GM13977 (cell line): ENCODE measurements at places on chromosomes 2 and 18.

GRCh38 chr2:55952415-55952814 lies 28.8 kb upstream of the EFEMP1 start:
- DNase-seq: no peak

GRCh38 chr2:24362253-24362652 lies 1.9 kb upstream of the ITSN2 start:
- no peak for DNase-seq

GRCh38 chr2:62744603-62745002 lies 39.1 kb downstream of the EHBP1 start:
- DNase-seq: no peak

DNA sequence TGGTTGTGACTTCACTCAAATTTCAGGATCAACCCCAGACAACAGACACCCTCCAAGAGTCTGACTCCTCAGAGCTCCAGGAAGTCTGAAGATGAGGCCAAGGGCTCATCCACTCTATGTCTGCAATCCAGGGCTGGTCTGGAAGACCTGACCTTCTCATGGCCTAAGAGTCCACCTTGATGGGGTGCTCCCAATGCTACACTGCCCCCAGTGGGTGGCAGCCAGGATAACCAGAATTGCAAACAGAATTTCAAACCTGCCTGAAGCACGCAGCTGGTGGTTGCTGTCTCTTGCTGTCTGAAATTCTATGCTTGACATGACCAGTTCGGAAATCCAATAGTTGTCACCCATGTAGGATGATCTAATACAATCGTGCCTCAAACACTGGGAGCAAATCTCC lies 96.0 kb downstream of the UXS1 start:
- no peak for DNase-seq

DNA sequence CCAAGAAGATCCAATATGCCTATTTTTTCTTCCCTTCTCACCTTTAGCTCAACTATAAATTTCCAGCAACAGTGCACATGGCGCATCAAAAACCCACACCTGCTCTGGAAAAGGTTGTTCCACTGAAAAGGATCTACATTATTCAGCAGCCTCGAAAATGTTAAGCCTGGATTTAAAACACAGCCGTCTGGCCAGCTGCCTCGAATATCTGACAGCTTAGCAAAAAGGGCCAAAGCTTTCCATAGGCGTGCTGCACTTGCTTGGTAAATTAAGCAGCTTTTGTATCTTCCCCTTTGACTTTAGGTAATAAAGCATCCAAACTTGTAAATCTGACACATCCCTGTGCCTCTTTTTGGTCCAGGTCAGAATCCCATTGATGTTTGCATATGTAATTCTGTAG lies 20.5 kb downstream of the DAPL1 start:
- no peak for DNase-seq

DNA sequence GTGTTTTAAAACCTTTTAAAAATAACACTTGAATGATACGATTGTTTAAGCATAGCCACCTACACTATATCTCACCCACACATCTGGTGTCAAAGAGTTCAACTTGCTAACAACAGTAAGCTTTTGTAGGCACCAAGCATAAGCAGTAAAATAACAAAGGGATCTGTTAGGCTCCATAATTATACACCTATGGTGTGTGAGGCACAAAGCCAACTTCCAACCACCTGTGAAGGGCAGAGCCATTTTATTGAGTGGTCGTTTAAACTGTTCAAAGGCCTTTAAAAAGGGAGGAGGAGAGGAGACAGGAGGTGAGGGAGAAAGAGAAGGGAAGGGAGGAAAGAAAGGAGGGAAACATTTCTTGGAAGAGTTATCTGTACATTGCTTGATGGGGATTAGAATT lies 27.9 kb downstream of the NEMP2 start:
- no peak for DNase-seq

DNA sequence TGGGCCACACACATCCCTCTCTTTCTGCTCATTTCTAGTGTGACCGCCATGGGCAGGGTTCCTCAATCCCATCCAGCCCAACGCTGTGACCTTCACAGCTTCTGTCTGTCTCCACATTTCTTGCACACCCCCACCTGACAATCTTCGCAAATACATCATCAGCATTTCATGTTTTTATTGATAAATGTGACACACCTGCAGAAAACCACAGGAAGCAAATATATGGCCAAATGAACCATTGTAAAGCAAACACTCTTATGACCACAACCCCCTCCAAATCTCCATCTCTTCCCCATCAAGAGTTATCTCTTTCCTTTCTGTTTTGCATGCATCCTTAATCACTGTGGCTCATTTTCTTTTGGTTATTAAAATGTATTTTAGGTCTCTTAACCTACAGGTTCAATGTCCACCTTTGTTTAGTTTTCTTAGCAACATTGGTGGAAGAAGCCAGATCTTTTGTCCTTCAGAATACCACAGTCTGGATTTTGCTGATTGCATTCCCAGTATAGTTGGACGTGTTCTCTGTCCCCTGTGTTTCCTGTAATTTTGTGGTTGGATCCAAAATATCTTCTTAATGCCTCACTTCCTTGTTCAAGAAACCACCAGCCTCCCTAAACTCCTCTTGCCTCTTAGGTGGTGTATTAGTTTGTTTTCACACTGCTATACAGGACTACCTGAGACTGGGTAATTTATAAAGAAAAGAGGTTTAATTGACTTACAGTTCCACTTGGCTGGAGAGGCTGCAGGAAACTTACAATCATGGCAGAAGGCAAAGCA lies 9.8 kb upstream of the NCK2 start:
- DNase-seq: no peak

DNA sequence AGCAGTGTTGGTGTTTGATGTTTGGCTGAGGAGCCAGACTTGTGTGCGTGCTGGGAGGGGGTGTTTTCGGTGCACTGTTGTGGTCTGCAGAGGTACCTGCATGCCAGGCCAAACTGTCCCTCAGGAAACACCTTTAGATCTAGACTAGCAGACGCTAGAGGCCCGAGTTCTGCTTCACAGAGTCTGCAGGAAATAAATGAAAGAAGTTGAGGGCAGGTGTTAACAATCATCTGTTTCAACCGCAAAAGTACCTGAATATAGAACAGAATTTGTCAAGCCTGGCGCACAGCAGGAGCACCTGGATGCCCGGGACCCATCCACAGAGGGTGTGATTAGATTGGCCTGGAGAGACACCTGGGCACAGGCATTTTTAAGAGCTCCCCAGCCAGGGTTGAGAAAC lies 40.5 kb upstream of the REL start:
- no peak for DNase-seq
